ENCODE measurements at places on chromosomes 5 and 9.

DNA sequence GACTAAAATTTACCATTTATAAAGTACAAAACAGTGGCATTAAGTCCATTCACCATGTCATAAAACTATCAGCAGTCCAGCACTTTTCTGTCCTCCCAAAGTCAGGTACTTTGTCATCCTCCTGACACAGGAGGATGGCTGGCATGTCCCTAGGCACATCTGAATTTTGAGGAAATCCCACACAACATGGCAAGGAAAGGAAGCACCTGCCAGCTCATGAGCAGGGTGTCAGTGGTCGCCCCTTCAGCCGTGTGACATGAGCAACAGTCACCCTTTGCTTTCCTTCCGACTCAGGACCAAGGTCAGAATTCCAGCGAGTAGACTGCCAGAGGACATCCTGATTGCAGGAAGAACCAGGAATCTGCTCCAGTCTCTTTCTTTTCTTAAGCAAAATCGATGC lies 77.1 kb downstream of the PPARGC1B start:
- DNase-seq, result no peak

- no peak for DNase-seq
These were observed 37.0 kb upstream of the LCP2 start for GRCh38 chr5:170334626-170335025.

DNA sequence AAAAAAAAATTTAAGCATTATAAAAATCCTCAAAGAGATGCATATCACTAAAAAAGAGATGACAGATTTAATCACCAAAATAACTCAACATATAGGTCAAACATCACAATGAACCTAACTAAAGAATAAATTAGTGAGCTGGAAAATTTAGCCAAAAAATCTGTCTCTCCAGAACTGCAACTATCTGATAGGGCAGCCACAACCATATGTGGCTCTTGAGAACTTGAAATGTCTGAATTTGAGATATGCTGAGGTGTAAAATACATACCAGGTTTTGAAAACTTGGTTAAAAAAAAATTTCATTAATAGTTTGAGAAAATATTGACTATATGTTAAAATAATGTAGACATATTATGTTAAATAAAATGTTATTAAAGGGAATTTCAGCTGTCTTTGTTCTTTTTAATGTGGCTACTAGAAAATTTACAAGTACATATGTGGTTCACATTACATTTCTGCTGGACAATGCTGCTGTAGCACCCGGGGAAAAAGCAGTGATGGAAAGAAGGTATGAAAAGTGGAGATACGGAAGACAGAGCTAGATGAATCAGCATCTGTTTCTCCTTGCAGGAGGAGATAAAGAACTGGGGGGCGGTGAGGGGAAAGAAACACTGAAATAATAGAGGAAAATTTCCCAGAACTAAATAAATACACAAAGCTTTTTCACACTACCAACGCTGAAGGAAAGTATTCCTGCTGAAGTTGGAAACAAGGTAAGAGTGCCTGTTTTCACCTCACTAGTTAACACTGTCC lies 66.1 kb downstream of the DCP2 start:
- DNase-seq, result no peak

- no peak for DNase-seq
These were observed 16.5 kb downstream of the KIAA1958 start for GRCh38 chr9:112503170-112503569.

DNA sequence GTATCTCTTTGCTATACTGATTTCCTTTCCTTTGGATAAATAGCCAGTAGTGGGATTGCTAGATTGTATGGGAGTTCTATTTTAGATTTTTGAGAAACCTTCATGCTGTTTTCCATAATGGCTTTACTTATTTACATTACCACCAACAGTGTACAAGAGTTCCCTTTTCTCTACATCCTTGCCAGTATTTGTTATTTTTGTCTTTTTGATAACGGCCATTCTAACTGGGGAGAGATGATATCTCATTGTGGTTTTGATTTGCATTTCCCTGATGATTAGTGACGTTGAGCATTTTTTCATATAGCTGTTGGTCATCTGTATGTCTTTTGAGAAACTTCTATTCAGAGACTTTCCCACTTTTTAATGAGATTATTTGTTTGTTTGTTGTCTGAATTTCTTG lies 25.8 kb downstream of the NADK2 start:
- no peak for DNase-seq

GRCh38 chr5:1190837-1191239 lies 10.6 kb upstream of the SLC6A19 start:
- DNase-seq, result no peak

GRCh38 chr5:77785229-77785628 lies 9.1 kb upstream of the TBCA start:
- DNase-seq, result no peak

DNA sequence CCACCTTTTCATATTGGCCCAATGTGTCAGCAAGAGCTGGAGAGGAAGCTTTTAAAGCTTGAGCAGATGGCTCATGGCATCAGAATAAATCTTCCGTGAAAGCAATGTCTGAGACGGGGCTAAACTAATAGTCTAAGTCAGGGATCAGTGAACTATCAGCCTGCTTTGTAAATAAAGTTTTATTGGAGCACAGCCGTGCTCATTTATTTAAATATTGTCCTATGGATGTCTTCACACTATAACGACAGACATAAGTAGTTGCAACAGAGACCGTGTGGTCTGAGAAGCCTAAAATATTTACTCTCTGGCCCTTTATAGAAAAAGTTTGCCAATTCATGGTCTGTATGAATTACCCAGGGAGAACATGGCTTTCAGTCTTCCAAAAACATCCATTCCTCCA lies 85.6 kb upstream of the SLC44A1 start:
- DNase-seq, result no peak

GRCh38 chr9:80843028-80843427 lies 846.3 kb downstream of the TLE1 start:
- DNase-seq, result no peak

DNA sequence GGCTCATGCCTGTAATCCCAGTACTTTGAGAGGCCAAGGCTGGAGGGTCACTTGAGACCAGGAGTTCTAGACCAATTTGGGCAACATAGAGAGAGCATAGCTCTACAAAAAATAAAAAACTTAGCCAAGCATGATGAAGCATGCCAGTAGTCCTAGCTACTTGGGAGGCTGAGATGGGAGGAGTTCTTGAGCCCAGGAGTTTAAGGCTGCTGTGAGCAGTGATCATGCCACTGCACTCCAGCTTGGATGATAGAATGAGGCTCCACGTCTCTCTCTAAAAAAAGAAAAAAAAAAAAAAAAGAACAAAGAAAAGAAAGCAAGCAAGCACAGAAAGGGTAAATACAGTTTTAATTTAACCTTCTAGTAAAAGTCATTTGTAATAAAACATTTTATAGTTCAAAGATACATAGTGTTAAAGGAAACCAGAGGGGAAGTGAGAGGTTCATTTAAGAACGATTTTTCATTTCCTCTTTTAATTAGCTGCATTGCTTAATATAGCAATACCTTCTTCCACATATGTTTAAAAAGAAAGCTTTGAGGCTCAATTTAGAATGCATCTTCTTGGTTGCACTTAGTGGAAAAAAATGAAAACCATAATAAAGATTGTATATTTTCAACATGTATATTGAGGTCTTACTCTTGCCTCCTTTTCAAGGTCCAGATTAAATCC lies 14.9 kb downstream of the GAPT start:
- DNase-seq, result no peak

All from activated T-helper 1 cell treated with anti-CD3 and anti-CD28 coated beads, Interleukin-2, amount 50 U/mL, for 16 hours (primary cell).